Trophoblast cell (in vitro differentiated cells and primary cell): ENCODE measurements at places on chromosomes 6 and 20.

DNA sequence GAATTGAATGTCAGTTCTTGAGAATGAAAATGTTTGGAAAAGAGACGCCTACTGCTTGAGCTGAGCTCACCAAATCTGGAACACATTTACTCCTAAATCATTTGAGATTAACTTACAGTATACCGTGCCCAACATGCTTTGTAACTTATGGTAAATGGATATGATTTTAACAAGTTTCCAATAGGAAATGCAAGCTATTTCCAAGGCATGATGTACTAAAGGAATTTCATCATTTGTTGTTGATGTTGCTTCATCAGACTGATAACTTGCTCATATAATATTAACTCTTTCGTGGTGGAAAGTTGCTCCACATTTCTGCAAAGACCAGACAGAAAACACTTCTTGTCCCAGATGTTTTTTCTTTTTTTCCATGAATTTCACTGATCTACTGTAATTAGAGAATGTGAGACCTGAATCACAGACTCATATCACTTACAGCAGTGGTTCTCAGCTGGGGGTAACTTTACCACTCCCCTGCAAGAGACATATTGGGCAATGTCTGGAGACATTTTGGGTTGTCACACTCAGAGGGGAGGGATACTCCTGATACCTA, 116.6 kb upstream of the TRAF3IP2 start:
- peak; percentile 19 for DNase-seq

GRCh38 chr6:110609101-110609500, 132.7 kb upstream of the SLC22A16 start:
- DNase-seq, result no peak

GRCh38 chr6:52420668-52421358, 671 bp downstream of the EFHC1 start:
- peak; percentile 12 for DNase-seq

DNA sequence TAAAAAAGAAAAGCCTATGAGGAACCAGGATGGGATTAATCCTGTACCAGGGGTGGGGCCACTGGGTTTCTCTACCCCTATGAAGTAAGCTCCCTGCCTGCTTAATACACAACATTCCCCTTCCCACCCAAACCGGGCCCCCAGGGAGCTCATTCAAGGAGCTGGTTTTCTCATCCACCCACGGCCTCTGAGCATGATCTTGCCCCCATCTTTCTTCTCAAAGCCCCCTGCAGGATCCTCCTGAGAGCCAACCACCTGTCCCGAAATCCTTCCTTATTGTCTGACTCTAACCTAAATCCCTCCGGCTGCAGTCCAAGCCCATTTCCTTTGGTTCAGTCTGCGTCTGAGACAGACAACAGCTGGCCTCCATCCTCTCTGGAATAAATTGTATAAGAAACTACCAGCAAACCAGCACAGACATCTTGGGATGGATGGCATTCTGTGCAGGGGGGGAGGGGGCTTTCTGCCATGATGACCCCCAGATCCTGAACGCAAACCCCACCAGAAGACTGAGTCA, 21.0 kb downstream of the KCNK5 start:
- no peak for DNase-seq
